ENCODE measurements at places on chromosomes 3 and 15. TPM values are rescaled to one million over a fixed set of nuclear protein-coding genes. Genes with fewer than 3 reads are reported as not detected.

CCR1 gene
- 0.51 TPM for total RNA-seq

DNA sequence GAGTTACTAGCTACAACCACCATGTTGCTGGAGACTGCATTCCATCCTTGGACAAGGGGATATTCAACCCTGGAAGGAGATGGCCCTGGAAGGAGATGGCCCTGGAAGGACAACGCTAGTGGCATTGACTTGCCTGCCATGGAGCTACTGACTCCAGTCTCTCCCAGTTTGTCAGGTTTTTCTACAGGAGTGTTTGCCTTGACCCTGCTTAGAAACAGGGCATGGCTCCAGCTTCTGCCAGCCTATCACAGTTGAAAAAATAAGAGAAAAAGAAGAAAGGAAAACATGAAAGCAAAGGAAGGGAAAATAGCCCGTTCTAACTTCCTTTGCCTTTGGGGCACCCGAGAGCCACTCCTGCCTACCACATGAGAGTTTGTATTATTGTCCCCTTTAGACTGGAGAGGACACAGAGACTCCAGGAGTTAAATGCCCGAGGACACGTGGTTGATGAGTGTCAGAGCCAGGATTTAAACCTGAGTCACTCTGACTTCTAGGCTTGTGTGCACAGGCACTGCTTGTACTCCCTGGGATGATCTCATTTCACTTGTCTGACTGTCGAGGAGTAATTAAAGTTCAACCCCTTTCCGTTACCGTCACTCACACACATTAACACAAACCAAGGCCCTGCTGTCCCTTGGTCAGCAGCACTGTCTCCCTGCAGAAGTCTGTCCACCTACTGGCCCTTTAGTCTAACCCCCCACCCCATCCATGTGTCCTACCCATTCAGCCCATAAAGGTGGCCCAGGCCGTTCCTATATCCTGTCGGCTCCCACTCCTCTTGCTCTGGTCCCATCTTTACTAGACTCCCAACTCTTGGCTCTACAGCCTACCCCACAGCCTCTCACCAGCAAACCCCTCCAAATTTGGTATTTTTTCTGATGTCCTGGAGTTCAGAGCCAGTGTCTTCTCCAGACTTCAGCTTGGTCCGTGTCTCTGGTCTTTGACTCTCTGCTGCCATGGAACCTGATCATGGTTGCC is 46.1 kb downstream of the C2CD4A start:
- no peaks in the 10 kb centered on the region for H3K36me3 ChIP-seq
- H3K4me1 ChIP-seq = peaks cover 12% of the 10 kb centered on the region
- H3K4me3 ChIP-seq = no peak overlapping the region
- no peaks in the 10 kb centered on the region for H3K27me3 ChIP-seq

- no peak for DNase-seq
- H3K4me3 ChIP-seq = no peak overlapping the region
- H3K27me3 ChIP-seq = no peaks in the 10 kb centered on the region
Measured at GRCh38 chr15:90988296-90988695, 6.0 kb downstream of the PRC1 start.

- no peak overlapping the region for H3K4me3 ChIP-seq
- H3K27me3 ChIP-seq = no peaks in the 10 kb centered on the region
- no peak overlapping the region for H3K27ac ChIP-seq
- DNase-seq = no peak
- H3K4me1 ChIP-seq = peaks cover 6% of the 10 kb centered on the region
Measured at GRCh38 chr3:125582707-125583106, 12.6 kb downstream of the OSBPL11 start.

GRCh38 chr15:33807665-33808064 is 160.6 kb upstream of the CHRM5 start:
- H3K4me1 ChIP-seq = no peaks in the 10 kb centered on the region
- H3K27me3 ChIP-seq = peaks cover 2% of the 10 kb centered on the region
- DNase-seq = no peak
- no peak overlapping the region for H3K4me3 ChIP-seq
- no peaks in the 10 kb centered on the region for H3K36me3 ChIP-seq
- H3K27ac ChIP-seq = no peak overlapping the region

BOC gene
- 4.2 TPM for total RNA-seq

MNS1 gene
- 0.14 TPM for total RNA-seq

GRCh38 chr3:57004229-57004628 is 56.2 kb upstream of the SPATA12 start:
- no peak overlapping the region for H3K27ac ChIP-seq
- H3K4me1 ChIP-seq = peaks cover 9% of the 10 kb centered on the region
- no peak for DNase-seq
- H3K27me3 ChIP-seq = peaks cover 9% of the 10 kb centered on the region
- H3K36me3 ChIP-seq = no peaks in the 10 kb centered on the region

ZNF445 gene
- total RNA-seq = 22.6 TPM

All from activated T-helper 2 cell treated with anti-CD3 and anti-CD28 coated beads, Interferon-gamma antibody, Interleukin-2, Interleukin-4, amounts not matched to agents 10 μg/mL and 5 μg/mL and 100 μg/mL, durations not matched to agents 14 hours and 24 hours and 36 hours (primary cell).